Spinal cord (tissue), 10 donors: ENCODE measurements at places on chromosomes 6 and 20.

DNA sequence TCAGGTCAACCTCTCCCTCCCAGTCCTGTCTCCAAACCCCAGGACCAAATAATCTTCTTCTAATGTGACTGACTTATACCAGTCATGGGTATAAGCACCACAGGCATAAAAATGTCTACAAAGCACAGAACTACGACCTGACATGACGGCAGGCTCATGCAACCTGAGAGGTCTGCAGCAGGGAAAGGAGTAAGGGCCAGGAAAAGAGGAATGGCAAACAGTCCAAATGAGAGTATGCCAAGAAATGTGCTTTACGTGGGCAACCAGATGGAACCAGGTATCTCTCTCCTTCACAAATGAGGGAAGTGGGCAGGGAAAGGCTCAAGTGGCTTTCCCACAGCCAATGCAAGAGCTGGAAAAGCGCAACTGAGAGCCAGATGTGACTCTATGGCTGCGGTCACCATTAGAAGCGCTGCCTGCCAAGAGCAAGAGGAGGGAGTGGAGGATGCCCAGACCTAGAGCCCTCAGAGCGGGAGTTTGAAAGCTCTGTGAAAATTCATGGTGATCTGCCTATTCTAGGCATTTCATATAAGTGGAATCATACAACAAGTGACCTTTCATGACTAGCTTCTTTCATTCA, 6.0 kb downstream of the APMAP start:
- DNase-seq, result no peak

- no peak for DNase-seq
Observed at GRCh38 chr20:14915356-14915755, 577.9 kb upstream of the FLRT3 start.

- DNase-seq, result no peak
Observed at GRCh38 chr6:119713903-119714302, 364.3 kb upstream of the MAN1A1 start.

DNA sequence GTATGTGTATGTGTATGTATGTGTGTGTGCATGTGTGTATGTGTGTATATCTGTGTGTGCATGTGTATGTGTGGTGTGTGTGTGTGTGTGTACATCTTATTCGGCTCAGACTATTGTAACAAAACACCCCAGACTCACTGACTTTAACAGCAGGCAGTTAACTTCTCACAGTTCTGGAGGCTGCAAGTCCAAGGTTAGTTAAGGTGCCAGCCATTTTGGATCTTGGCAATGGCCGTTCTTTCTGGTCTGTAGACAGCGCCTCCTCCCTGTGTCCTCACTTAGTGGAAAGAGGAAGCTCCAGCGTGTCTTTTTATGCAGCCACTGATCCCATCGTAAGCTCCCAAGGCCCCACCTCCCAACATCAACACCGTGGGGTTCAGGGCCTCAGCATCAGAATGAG, 128.3 kb upstream of the THBS2 start:
- no peak for DNase-seq

DNA sequence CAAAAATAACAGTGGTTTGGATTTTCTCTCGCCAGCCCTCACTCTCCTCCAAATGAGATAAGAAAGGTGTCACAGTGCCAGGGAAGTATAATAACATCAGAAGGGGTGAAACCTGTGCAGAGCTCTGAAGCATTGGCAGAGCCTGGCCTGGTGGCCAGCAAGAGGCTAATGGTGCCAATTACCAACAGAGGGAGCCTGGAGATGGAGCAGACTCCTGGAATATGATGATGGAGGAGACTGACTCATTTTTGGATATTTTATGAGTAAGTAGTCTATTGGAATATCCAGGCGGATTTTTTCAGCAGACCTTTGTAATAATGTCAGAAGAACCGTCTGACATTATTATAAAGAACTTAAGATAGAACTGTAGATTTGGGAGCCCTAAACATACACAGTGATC, 442.6 kb upstream of the MARCKS start:
- DNase-seq, result no peak
